SW480 (cell line): ENCODE measurements at places on chromosomes 5 and 9.
A peak's percentile ranks its signal among the peaks of the same experiment; 100 is the strongest.

GRCh38 chr9:120932086-120932823 lies 5.7 kb upstream of the TRAF1 start:
- no peak for DNase-seq

GRCh38 chr5:7794311-7794710 lies 56.6 kb downstream of the CFAP90 start:
- DNase-seq, result no peak

- DNase-seq, result no peak
Observed at GRCh38 chr9:33377089-33377715, 25.2 kb downstream of the AQP7 start.

GRCh38 chr5:135993335-135993879 lies 35.4 kb upstream of the TGFBI start:
- DNase-seq, result no peak

- DNase-seq, result no peak
Observed at GRCh38 chr5:176648474-176649194, 1.4 kb downstream of the TSPAN17 start.

GRCh38 chr5:124310453-124310852 lies 436.0 kb downstream of the ZNF608 start:
- peak; percentile 25 for DNase-seq

GRCh38 chr9:98356953-98357690 lies 101.7 kb upstream of the TBC1D2 start:
- no peak for DNase-seq

- no peak for DNase-seq
Observed at GRCh38 chr5:137269274-137269673, 229.9 kb downstream of the SPOCK1 start.

GRCh38 chr5:83450183-83450966 lies 21.2 kb upstream of the VCAN start:
- DNase-seq, result peak; percentile 78

- DNase-seq, result no peak
Observed at GRCh38 chr9:121427899-121428298, 57.8 kb upstream of the STOM start.

GRCh38 chr9:136020206-136020605 lies 59.0 kb upstream of the UBAC1 start:
- DNase-seq, result no peak

GRCh38 chr5:33059081-33059480 lies 348.0 kb downstream of the NPR3 start:
- no peak for DNase-seq

GRCh38 chr5:65012301-65012892 lies 243.7 kb downstream of the CWC27 start:
- DNase-seq, result no peak

GRCh38 chr5:930866-931265 lies 38.2 kb downstream of the TRIP13 start:
- DNase-seq, result peak; percentile 93

DNA sequence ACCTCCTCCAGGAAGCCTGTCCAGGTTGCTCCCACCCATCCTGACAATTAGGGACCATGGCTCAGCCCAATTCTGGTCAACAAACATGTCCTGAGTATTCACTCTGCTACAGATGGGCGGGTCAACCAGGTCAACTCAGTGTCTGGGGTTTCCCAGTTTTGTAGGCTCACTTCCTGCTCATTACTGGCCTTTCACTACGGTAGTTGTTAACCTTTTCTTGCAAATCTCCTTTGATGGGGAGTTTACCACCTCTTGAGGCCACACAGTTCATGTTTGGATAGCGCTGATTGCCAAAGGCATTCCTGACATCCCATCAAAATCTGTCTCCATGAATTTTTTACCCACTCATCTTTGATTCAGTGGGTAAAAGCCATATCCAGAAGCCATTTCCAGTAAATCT lies 13.8 kb downstream of the TMEM8B start:
- DNase-seq, result no peak

- no peak for DNase-seq
Observed at GRCh38 chr5:62578540-62578939, at the start of gene LRRC70. Gene LRRC70, plus strand, starts transcription at chr5:62578819. Its CDS starts 620 bp downstream, at chr5:62579439.

GRCh38 chr9:135932656-135933055 lies 25.3 kb upstream of the CAMSAP1 start:
- DNase-seq, result no peak

DNA sequence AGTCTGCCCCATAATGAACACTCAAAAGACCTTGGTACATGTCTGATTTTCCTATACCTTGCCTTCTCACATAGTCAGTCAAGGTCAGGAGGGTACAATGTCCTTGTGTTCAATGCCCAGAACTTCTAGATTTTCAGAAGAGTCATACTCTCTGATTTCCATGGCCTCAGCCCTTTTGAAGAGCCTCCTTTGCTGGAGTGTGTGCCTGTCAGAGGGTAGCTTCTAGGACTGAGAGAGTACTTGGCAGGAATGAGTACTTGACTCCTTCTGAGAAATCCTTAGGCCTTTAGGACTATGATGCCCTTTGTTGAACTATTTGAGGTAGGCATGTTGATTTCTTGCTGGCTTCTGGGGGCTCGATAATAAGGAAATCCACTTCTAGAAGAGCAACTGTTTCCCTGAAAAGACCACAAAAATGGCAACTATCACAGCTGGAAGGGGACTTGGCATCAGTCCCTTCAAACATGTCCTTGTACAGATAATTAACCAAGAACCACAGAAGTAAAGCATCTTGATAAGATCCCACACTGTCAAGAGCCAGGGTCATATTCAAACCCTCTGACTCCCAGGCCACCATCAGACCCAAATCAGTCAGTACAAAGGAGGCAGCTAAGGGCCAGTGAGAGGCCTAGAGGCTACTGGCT lies 10.6 kb upstream of the MEGF9 start:
- no peak for DNase-seq

DNA sequence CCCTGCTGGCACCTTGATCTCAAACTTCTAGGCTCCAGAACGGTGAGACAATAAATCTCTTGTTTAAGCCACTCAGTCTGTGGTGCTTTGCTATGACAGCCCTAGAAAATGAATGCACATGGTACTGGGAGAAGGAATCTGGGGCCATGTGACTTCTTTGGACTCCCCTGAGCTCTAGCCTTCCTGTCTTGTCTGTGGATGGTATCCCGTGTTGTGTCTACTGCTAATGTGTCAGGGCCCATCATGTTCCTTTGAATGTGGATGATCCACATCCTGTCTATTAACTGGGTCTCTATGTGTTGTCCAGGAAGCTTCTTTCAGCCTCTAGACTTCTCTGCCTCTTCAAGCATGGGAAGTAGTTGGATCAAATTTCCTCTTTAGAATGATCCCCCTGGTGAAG lies 25.1 kb downstream of the IL7R start:
- no peak for DNase-seq

DNA sequence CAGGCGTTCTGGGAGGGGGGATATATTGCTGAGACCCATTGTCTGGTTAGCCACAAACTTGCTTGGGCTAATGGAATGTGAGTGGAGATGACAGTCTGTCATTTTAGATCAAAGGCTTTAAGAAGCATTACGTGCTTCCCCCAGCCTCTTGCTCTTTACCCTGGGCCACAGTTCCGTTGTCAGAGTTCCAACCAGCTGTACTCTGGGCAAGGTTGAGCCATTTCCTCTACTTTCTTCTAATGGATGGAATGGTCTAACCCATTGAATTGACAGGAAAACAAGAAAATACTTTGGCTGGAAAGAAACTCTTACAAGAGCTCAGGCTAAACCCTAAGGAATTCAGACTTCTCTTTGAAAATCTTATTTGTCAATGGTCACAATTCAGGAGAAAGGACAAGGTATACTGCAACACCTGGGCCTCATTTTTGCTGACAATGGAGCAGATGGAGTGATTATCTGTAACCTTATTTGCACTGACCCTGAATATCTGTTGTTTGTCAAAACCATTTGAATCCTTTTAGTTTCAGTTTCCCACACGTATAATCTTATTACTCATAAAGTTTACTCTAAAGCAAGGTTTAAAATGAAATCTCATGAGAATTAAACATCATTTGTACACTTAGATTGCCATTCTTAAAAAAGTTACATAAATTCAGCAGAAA lies 231.4 kb downstream of the PDE4D start:
- DNase-seq, result peak; percentile 89

DNA sequence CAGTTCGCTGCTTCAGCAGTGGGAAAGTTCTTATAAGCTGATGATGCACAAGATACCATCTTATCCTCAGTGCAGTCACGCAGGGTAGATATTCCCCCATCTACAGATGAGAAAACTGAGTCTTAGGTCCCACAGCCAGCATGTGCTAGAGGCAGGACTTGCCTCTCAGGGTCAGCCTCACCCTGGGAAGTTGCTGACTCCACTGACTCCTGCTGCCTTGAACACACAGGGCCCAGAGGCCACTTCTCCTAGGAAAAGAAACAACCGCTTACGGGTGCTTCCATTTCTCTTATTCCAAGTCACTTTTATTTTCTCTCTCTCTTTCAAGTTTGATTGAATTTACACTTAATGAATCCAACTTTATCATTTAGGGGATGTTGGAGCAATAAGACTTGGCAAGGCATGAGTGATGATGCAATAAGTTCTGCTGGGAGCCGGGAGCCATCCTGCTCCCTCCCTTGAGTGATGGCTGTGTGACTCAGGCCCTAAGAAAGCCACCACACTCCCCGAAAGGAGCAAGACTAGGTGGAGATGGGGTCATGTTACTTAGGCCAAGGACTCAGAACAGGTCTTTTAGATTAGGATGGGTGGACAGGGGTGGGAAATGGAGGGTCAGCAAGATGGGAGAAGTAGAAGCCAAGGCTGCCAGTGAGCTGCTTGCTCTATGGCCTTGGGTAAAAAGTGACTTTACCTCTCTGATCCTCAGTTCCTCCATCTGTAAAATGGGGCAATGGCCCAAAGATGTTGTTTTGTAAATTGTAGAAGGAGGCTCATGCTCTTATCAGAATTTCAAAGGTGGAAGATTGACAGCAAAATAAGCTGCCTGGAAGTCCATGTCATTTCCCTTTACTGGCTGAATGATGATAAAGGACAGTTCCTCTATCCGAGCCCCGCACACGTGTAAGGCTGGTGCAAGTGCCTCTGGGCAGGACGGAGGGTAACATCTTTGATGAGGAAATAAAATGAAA lies 67.4 kb upstream of the ZNF618 start:
- DNase-seq, result peak; percentile 9

GRCh38 chr5:33985447-33985846 lies 954 bp upstream of the SLC45A2 start:
- DNase-seq, result no peak

- DNase-seq, result no peak
Observed at GRCh38 chr9:13332571-13332970, 53.1 kb upstream of the MPDZ start.

DNA sequence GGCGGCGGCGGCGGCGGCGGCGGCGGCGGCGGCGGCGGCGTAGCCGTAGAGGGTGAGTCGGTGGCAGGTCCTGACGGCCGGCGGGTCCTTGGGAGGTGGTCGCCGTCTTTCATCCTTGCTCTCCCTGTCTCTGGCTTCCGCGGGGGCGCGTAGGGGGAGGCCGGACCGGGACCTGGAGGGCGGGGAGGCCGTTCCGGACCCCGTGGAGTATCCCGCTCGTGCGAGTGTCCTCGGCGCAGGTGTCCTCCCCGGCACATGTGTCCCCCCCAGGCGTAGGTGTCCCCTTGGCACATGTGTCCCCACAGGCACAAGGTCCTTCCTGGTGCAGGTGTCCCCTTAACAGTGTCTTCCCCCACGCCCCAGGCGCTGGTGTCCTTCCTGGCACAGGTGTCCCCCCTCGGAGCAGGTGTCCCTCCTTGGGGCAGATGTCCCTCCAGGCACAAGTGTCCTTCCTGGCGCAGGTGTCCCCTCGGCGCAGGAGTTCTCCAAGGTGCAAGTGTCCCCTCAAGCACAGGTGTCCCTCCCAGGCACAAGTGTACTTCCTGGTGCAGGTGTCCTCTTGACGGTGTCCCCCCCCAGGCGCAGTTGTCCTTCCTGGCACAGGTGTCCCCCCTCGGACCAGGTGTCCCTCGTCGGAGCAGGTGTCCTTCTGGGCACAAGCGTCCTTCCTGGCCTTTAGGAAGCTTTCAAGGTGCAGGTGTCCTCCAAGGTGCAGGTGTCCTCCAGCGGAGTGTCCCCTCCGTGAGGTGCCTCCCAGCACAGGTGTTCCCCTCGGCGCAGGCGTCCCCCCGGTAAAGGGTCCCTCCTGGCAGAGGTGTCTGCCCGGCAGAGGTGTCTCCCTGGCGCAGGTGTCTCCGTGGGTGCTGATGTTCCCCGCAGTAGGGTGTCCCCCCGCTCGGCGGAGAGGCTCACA lies 519 bp downstream of the EXOC3 start:
- peak; percentile 36 for DNase-seq

GRCh38 chr5:6408627-6409446 lies 30.5 kb upstream of the MED10 start:
- peak; percentile 40 for DNase-seq

- DNase-seq, result no peak
Observed at GRCh38 chr9:93549611-93550010, 26.8 kb upstream of the PHF2 start.

DNA sequence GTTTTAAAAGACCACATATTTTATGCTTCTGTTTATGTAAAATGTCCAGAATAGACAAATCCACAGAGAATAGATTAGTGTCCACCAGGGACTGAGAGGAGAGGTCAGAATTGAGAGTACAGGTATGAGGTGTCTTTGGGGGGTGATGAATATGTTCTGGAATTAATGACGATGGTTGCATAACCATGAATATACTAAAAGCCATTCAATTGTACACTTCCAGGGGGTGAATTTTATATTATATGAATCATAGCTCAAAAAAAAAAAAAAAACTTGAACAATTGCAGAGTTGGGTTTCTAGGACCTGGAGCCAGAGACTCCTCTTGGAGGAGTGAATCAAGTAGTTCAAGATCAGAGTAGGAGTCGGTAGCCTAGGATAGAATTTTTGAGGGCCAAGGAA lies 57.8 kb upstream of the RUSC2 start:
- no peak for DNase-seq

DNA sequence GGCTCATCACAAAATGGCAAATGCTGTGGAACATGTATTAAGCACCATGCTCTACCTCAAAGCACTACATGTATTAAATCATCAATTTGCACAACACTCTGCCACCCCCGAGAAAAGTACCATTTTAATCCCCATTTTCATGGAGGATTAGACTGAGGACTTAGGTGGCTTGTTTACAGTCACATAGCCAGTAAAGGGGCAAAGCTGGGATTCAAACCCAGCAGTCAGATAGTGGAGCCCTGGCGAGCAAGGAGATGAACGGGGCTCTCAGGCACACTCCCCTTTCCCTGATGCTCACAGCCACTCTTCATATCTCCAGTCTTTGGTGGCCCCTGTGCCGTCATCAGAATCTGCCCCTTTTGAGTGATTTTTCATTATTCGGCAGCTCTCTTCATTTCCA lies 262.9 kb downstream of the DIRAS2 start:
- DNase-seq, result no peak

DNA sequence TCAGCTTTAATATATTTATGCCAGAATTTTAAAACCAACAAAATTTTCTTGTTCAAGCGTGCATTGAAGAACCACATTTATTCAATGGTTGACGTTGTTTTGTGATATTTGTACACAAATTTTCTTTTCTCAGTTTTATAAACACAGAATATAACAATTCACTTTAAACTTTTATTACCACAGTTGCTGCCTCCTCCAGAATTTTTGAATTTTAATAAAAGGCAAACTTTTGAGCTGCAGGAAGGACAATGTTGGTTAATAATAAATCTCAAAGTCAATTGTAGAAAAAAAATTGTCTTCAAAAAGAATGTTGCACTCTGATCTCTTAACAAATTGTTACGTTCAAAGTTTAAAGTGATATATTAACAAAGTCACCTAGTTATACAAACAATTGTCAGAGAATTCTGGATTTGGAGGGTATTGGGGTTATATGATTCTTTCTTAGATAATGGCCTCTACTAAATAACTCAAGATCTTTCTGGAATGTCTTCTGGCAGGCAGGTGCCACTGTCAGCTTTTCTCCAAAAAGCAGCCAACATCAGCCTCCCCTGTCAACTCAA lies 60.5 kb downstream of the BAAT start:
- DNase-seq, result no peak

GRCh38 chr5:150515446-150515845 lies 7.5 kb downstream of the NDST1 start:
- no peak for DNase-seq

- DNase-seq, result no peak
Observed at GRCh38 chr5:58122157-58122556, 337.7 kb downstream of the PLK2 start.
